ENCODE measurements at places on chromosomes 3 and 15.

- DNase-seq = no peak
Observed at GRCh38 chr3:81545572-81545971, 215.9 kb downstream of the GBE1 start.

DNA sequence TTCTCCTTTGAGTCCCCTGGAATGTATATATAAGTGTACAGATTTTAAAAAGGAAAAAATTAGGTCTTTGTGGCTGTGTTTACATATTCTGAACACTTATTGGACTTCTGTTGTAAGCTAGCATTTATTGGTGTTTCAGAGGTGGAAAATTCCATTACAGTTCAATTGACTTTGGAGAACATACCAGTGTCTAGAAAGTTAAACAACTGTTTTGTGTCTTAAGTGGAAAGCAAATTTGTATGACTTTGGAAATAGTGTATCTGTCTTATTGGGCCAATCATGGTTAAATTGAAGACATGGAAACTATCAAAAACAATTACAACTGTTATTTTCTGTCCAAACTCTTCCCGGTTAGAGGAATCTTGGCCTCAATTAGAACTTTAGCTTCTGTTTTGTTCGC is 265.0 kb upstream of the C2CD4B start:
- DNase-seq = no peak

- no peak for DNase-seq
Observed at GRCh38 chr15:85576392-85576791, 196.0 kb downstream of the AKAP13 start.

- DNase-seq = no peak
Observed at GRCh38 chr15:50613600-50613999, 67.1 kb upstream of the USP50 start.

DNA sequence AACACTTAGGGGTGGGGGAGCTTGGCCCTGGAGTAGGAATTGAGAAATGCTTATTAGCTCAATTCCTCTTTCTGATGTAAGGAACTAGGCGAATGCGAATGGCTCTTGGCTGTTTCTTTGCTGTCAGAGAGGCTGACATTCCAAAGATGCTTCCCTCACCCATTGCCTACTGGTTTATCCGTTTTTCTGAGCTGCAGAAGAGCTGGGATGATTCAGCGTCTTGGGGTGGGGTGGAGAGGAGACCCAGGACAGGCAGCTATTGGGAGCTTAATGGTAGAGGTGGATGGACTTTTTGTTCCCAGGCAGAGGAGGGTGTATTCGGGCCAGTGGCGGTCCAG is 9.8 kb downstream of the PLEKHO2 start:
- DNase-seq = no peak

- DNase-seq = no peak
Observed at GRCh38 chr3:71930056-71930991, 145.4 kb upstream of the PROK2 start.

DNA sequence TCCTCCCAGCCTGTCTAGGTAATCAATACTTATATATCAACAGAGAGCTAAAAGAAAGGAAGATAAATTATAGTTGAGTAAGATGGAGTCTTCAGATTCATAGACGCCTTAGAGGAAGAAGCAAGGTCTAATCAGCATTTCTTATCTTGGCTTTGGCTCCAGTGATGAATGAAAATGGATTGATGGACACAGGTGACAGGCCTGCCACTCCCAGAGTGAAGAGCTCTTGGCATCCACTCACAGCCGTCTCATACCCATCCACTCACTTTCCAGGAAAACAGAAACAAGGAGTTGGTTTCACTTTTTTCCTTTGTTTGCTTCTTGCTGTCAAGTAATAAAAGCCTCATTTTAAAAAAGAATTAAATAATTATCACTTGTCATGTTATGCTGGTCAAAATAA is 168.2 kb downstream of the MFSD1 start:
- DNase-seq = no peak

DNA sequence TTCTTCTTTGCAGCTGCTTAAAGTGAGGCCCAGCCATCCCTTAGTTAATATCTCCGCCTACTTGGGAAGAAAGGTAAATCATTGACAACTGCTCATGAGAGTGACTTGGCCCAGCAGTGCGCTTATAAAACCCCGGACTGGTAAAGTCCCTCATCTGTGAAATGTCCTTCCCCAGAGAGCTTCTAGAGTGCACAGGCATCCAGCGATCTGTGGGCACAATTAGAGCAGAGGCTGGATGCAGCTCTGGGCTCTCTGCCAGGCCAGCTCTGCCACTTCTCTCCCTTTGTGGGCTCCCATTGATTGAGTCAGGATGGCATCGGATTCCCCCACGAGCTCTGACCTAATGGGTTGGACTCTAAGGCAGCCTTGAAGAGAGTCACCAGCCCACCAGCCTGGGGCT is 219.0 kb upstream of the LINGO1 start:
- DNase-seq = no peak

DNA sequence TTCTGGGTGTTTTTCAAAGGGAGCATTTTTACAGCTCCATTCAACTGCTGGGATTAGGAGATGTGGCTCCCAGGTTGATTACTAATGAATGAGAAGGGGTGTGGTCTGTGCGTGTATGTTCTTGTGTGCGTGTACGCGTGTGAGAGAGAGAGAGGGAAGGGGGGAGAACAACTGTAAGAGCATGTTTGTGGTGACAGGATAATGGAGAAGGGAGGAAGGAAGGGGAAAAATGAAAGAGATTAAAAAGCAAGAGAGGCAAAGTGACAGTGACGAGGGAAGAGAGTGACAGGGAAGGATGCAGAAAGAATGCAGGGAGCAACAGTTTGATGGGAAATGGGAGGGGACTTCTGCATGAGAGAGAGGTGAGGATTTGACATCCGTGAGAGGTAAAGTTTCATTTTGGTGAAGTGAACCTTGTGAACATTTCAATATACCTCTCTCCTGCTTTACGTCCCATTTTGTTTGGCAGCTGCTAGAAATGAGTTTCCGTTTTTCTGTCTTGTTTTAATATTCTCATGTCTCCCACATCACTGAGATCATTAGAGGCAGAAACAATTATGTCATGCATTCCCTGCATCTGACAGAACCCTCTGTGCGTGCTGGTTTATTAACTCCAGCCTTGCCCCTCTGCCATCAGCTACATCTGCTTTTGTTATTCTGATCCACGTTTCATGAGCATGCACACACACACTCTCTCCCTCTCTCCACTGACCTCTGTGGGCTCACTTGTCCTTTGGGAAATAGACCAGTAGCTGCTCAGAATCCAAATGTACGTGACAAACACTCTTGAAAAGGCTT is 161.6 kb downstream of the GAP43 start:
- DNase-seq = no peak

DNA sequence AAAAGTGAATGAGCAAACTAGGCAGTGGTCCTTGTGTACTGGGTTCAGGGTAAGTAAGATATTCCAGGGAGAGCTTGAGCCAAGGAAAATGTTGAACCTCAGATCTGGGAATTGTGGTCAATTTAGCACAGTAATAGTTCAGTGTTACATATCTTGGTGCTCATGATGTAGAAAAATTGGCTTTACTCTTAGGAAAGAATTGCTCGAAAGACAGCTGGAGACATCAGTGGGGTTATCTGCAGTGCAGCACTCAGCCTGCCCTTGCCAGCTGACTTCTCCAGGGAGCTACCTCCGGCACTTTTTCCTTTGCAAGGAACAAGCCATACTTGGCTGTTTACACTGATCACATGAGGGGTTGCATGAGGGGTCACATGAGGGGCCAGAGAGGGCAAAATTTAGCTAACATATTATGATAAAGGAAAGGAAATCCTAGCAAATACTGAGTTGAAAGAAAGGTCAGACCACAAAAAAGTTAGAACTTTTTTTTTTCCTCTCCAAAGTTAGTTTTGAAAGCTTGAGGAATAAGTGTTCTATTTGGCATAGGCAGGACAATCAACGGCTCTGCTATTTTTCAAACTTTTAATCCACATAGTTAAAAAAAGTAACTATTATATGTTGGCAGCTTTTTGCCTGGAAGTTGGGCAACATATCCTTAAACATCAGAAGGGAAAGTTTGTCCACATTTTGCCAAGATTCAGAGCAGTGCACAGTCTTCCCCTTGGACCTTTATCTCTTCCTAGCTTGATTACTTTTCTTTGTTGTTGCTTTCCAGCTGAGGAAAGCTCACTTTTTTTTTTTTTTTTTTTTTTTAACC is 92.4 kb downstream of the COL6A6 start:
- no peak for DNase-seq

- DNase-seq = no peak
Observed at GRCh38 chr15:39054128-39054732, 489.6 kb upstream of the RASGRP1 start.

DNA sequence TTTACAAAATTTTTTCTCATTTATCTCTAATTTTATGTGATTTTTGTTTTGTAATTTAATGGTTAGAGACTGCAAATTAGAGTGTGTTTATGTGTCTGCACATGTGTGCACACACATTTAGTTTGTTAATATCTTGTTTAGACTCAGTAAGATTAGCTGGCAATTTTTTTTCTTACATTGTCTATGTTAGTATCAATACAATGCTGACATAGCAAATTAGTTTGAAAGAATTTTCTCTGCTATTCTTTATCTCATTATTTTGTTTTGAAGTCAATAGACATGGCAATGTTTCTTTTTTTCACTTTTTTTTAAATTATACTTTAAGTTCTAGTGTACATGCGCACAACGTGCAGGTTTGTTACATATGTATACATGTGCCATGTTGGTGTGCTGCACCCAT is 1155.0 kb downstream of the ZPLD1 start:
- no peak for DNase-seq

GRCh38 chr3:189122110-189122509 is 49.7 kb upstream of the TPRG1 start:
- no peak for DNase-seq

DNA sequence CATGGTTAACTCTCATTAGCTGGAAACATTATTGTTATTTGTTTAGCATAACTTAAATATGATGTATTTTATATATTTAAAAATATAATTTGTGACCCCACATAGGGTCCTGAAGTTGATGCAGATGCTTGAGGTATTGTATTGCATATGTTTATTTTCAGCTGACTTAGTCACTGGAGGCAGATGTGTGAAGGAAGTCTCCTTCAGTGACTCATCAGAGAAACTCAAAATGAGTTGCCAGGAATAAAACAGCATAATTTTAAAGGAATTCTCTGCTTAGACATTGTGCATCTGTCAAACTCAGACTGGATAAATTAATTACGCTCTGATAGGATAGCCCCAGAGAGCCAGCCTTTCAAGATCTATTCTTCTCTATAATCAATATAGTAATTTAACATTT is 7.9 kb upstream of the OR4F6 start:
- DNase-seq = no peak

- DNase-seq = no peak
Observed at GRCh38 chr3:69786854-69787253, 47.6 kb downstream of the MITF start.

- no peak for DNase-seq
Observed at GRCh38 chr3:17632401-17633100, 109.9 kb downstream of the TBC1D5 start.

- no peak for DNase-seq
Observed at GRCh38 chr3:106714400-106714799, 662.8 kb upstream of the CCDC54 start.

- DNase-seq = no peak
Observed at GRCh38 chr15:36911322-36911944, 188.9 kb downstream of the MEIS2 start.

GRCh38 chr3:187689984-187690383 is 12.4 kb downstream of the RTP2 start:
- DNase-seq = no peak

DNA sequence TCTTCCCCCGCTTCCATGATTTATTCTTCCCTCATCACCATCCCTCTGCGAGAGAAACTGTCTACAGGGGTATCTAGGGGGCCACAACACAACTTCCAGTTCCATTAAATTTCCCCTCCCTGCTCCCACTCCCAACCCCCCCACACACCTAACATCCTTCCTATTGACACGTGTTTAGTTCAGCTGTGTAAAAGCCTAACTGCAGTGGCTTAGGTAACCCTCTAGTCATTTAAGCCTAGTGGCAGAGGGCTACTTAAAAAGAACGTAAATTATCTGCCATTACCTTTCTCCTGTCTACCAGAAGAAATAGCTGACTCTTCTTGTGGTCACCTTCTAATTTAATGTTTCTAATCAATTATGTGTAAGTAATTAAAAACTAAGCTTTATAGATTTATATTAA is 56.3 kb downstream of the ZNF148 start:
- DNase-seq = no peak

DNA sequence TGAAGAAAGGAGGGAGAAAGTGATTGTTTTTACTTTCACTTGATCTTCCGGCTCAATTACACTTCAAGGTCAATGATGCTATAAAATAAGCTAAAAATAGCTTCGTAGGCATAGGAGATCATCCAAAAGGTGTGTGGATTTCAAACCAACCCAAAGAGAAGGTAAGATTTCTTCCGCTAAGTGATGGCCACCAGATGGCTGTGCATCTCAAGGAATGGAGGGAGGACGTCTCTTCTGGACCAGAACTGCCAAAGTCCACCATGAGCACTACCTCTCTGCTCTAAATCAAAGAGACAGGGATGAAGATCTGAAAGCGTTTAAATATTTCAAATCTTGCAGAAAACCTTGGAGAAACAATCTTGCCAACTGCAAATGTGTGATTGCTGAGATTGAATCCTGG is 199.1 kb upstream of the ZPLD1 start:
- DNase-seq = no peak

- no peak for DNase-seq
Observed at GRCh38 chr3:65443739-65444446, 594.8 kb downstream of the MAGI1 start.

- DNase-seq = no peak
Observed at GRCh38 chr15:38613085-38613484, 48.5 kb upstream of the RASGRP1 start.

DNA sequence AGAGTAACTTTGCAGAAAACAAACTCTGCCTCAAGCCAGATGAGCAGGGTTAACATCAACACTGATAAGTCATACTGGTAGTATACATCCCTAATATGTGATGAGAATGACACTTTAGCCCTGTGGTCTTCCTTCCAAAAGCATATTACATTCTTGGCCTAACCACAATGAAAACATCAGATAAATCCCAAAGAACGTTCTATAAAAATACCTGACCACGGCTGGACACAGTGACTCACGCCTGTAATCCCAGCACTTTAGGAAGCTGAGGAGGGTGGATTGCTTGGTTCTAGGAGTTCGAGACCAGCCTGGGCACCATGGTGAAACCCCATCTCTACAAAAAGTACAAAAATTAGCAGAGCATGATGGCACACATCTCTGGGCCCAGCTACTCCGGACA is 4.7 kb downstream of the TMCC1 start:
- DNase-seq = no peak

Data from activated T-helper 1 cell treated with anti-CD3 and anti-CD28 coated beads, Interleukin-2, amount 50 U/mL, for 16 hours (primary cell).